Caki2 (cell line): ENCODE measurements at places on chromosomes 7 and 10. TPM values are rescaled to one million over a fixed set of nuclear protein-coding genes. Genes with fewer than 3 reads are reported as not detected.

Gene FEZF1
- total RNA-seq = not detected in 2 replicates

DNA sequence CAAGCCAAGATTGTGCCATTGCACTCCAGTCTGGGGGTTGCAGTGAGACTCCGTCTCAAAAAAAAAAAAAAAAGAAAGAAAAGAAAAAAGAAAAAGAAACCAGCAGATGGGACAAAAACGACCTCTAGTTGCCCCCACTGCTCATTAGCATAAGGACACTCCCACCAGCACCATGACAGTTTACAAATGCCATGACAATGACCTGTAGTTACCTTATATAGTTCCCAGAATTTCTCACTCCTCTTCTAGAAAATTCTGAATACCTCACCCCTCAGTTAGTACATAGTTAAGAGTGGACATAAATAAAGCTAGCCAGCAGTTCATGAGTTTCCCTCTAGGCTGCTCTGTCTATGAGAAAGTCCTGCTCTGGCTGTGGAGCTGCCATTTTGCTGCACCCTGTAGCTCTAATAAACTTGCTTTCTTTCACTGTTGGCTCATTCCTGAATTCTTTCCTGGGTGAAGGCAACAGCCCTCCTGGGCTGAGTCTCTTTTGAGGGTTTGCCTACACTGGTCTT is 276.8 kb upstream of the AKR1E2 start:
- DNase-seq = peak; percentile 31

DNA sequence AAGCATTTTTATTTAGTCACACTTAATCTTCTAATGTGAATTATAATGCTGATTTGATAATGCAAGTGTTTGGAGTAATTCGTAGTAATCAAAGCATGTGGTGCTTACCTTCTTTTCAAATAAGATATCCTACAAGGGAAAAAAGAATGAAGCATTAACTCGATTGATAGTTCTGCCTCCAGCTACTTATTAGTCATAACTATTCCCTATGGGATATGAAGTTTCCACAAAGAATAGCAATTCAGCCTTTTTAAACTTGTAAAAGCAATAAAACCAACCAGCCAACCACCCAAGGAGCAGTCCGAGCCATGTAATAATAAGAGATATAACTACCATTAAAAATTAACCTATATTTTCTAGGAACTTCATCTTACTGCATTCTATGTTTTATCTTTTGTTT is 11.6 kb downstream of the COL28A1 start:
- DNase-seq = no peak

- DNase-seq = no peak
Measured at GRCh38 chr10:80528185-80528700, 9.5 kb upstream of the SH2D4B start.

GRCh38 chr10:86105640-86106039 is 261.0 kb downstream of the GRID1 start:
- no peak for DNase-seq

DNA sequence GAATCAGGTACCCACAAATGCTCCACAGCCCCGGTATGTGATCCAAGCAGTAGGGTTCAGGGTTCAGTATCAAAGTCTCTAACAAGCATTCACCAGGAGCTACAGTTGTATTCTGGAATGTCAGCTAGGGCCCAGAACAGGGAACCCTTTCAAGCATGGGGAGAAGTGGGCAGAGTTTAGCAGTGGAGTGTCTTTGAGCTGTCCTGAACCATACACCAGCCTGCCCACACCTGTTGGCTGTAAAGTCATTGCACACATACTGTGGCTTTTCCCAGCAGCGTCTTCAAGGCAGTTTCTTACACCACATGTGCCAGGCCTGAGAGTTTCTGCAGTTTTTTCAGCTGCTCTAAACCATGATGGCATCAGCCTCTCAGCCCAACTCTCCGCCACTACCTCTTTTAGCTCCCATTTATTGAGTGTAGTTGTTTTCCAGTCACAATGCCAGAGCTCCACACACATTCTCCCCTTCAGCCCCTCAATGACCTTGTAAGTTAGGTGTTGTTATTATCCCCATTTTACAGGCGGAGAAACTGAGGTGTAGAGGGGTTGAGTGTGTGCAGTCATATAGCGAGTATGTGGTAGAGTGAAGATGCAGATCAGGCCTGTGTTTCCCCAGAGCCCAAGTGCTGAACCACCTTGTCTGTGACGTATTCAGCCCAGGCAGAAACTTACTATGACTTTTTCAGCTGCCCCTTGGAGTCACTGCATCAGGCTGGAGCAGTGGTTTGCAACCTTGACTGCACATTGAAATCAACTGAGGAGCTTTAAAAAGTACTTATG is 83.1 kb downstream of the CHN2 start:
- no peak for DNase-seq

DNA sequence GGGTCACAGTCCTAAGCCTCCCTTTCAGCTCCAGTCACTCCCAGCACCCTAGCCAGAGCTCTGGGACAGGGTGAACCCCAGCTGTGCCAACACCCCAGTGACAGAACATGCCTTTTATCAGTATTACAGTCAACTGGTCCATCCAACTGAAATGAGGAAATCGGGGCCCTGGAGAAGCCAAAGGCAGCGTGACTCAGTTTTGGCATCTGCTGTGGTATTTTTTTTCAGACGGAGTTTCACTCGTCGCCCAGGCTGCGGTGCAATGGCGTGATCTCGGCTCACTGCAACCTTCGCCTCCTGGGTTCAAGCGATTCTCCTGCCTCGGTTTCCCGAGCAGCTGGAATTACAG is 3.4 kb upstream of the CLDN15 start:
- DNase-seq = no peak

GRCh38 chr7:116633131-116633988 is 38.6 kb upstream of the MET start:
- peak; percentile 85 for DNase-seq

DNA sequence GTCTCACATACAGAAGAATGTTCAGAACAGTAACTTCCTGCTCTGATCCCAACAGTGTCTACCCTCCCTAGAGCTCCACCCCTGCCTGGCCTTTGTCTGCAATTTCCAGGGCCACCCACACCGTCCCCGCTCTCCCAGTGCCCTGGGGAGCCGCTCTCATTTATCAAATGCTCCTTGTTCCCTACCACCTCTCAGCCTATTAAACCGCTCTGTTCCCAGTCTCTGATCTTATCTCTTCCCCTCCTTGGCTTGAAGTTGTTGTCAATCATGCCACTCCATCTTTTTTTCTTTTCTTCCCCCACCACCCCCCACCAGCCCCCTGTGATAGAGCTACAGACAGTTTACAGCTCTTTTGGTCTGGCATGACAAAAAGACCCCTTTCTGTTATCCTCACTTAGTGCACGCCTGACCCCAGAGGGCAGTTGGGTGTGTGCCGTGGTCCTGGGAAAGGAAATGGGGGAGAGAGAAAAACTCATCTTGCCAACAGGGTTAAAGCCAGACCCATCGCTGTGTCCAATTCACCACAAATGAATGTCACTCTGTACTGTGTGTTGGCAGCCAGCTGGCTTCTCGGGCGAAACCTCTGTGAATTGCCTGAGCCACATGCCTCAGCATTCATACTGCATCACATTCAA is 28.8 kb upstream of the HECTD2 start:
- no peak for DNase-seq

- no peak for DNase-seq
Measured at GRCh38 chr10:109993551-109994330, 14.0 kb upstream of the ADD3 start.

DNA sequence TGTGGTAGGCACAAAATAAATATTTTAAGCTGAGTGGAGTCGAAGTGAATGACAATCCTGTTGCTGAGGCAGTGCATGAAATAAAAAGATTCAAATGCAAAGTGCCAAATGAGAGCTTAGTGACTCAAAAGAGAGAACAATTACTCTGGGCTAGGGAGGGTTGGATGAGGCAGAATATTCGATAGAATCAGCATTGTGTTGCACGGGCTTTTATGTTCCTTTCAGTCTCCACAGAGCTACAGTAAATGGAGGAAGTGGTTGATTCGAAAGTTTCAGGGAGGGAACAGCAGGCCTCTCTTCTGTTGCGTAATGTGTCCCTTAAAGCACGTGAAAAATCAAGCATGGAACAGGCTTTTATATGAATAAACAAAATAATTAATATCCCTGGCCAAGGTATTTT is 599.3 kb upstream of the CELF2 start:
- no peak for DNase-seq

GRCh38 chr10:119919826-119920225 is 27.3 kb downstream of the SEC23IP start:
- DNase-seq = no peak

DNA sequence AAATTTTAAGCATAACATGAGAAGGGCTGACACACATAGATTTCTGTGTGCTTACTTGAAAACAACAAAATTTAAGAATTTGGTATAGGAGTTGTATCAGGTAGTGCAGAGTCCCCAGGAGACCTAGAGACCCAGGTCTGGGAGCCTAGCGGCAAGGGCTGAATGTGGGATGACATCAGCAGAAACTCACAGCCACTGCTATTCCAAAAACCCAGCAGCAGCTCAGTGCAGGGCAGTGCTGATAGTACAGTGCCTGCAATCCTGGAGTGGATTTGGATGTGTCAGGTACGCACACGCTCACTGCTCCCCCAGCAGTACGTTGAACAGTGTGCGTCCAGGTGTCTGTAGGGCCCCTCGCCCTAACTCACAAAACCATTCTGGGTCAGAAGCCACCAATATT is 87.1 kb downstream of the EGFR start:
- DNase-seq = no peak

Gene ATOH7
- not detected in 2 replicates for total RNA-seq

Gene FOXI2
- not detected in 2 replicates for total RNA-seq

GRCh38 chr7:22945584-22945983 is 68.3 kb downstream of the HYCC1 start:
- DNase-seq = no peak

GRCh38 chr10:88471899-88472298 is 111.2 kb downstream of the RNLS start:
- no peak for DNase-seq

Gene OLAH
- total RNA-seq = 0.17 and 1.8 TPM in 2 replicates

Gene SFXN2
- 9.5 and 22.1 TPM in 2 replicates for total RNA-seq

- peak; percentile 6 for DNase-seq
Measured at GRCh38 chr7:19146699-19147098, 1.5 kb upstream of the FERD3L start.

Gene RPEL1
- total RNA-seq = not detected in 2 replicates

GRCh38 chr10:47262606-47263533 is 37.1 kb upstream of the GDF10 start:
- no peak for DNase-seq

- DNase-seq = no peak
Measured at GRCh38 chr7:157077021-157077420, 61.7 kb upstream of the UBE3C start.

GRCh38 chr7:23955145-23955544 is 245.1 kb downstream of the STK31 start:
- no peak for DNase-seq

- no peak for DNase-seq
Measured at GRCh38 chr10:125103466-125103865, 56.9 kb downstream of the CTBP2 start.

DNA sequence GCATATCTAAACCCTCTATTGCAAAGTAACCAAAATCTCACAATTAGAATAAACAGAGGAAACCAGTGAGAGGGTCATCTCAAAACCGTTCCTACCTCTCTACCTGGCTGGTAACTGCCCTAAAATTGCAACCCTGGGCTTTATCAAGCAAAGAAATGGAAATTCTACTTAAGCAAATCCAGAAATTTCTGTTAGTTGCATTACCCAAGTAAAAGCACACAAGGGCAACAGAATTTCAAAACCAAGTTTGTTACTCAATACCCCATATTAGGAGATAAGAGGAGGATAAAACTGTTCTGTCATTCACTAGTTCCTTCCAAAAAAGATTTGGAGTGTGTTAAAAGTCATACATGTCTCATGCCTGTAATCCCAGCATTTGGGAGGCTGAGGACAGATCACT is 195.3 kb downstream of the FAM107B start:
- DNase-seq = no peak

DNA sequence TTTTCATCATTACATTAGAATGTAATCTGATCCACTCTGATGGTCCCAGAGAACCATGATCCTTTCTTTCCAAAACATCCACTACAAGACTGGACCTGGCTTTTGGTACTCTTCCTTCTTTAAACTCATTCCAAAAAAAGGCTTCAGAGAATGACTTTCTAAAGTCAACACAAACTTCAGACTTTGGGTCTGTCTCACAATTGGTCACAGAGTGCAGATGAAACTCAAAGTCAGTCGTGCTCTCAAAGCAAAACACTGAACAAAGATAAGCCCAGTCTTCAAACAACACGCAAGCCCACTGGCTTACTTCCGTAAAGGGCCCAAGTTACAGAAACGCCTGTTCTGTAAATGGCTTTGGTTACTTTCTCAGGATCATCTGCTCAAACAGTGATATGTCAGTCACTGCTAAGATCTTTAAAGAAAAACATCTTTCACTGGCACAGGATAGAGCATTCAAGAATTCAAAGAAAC is 250.9 kb upstream of the MKLN1 start:
- DNase-seq = no peak

Gene STEAP1B
- not detected in 2 replicates for total RNA-seq

GRCh38 chr7:121547544-121548092 is 151.5 kb upstream of the FAM3C start:
- peak; percentile 46 for DNase-seq

DNA sequence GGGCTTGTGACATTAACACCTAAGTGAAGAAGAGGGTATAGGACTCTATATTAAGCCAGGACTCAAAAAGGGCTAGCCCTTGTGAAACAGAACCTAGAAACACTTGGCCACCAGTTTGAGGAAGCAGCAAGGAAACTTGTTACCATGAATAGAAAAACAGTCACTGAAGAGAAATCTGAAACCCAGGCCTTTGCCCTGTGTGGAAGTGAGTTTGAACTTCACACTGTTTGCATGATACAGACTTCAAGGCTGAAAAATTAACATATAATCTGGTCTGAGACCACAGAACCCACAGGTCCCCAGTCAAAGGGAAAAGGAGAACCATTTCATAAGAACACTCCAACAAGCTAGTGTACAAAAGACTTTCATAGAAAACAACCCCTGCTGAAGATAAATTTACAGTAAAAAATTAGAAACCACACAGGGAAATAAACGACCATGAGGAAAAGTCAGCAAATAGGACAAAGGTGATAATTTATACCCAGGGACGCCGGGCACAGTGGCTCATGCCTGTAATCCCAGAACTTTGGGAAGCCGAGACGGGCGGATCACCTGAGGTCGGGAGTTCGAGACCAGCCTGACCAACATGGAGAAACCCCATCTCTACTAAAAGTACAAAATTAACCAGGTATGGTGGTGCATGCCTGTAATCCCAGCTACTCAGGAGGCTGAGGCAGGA is 76.1 kb downstream of the SKIDA1 start:
- no peak for DNase-seq

Gene CYP2C8
- 0.24 TPM in 1 of 2 replicates, not detected in the other for total RNA-seq
